Sciatic nerve (tissue), 2 donors: ENCODE measurements at places on chromosomes 16 and 17. TPM values are rescaled to one million over a fixed set of nuclear protein-coding genes. Genes with fewer than 3 reads are reported as not detected.

KRTAP3-1 gene
- total RNA-seq: not detected

QRICH2 gene
- total RNA-seq: 4.1 TPM

ZSCAN10 gene
- not detected for total RNA-seq

TBC1D3I gene
- 0.36 TPM for total RNA-seq

MED9 gene
- 13.7 TPM for total RNA-seq

MT4 gene
- total RNA-seq: not detected

ST6GALNAC2 gene
- 104 TPM for total RNA-seq

CEMP1 gene
- total RNA-seq: not detected

ABCA9 gene
- 118 TPM for total RNA-seq

PSMC3IP gene
- 5.9 TPM for total RNA-seq

TBC1D3E gene
- not detected for total RNA-seq

MPP3 gene
- total RNA-seq: 13.8 TPM

KRTAP2-1 gene
- total RNA-seq: not detected

MINK1 gene
- total RNA-seq: 95.0 TPM

PIK3R5 gene
- 15.1 TPM for total RNA-seq

KIF1C gene
- 143 TPM for total RNA-seq

KRTAP9-8 gene
- not detected for total RNA-seq

RANGRF gene
- total RNA-seq: 20.9 TPM

STAT3 gene
- total RNA-seq: 284 TPM

NETO2 gene
- 1.9 TPM for total RNA-seq
